Stimulated activated CD8-positive, alpha-beta memory T cell treated with anti-CD3 and anti-CD28 coated beads, Interleukin-15, amount 100 ng/mL, for 4 hours (primary cell): ENCODE measurements at places on chromosomes 5 and 9.

GRCh38 chr5:133992429-133993155, 12.2 kb downstream of the VDAC1 start:
- no peak for DNase-seq

- DNase-seq, result no peak
Measured at GRCh38 chr5:27308153-27308552, 269.8 kb upstream of the CDH9 start.

GRCh38 chr9:69272212-69272611, 52.8 kb upstream of the ENTREP1 start:
- no peak for DNase-seq

DNA sequence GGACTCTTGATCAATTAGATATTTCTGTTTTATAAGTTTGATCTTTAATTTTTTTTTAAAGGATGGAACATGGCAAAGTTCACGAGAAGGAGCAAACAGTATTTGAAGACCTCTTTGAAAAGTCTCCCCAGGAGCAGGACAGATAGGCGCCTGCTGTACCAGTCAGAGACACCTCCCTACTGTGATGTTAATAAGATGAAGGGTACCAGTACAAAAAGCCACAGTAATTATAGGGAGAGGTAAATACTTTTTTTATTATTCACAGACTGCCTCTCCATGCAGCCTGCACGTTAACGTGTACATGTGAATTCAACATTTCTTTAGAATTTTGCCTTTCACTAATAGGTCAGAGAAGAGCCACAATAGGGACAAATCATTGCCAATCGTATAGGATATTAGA, 146.5 kb upstream of the CDH6 start:
- DNase-seq, result no peak

GRCh38 chr9:33186457-33187168, 19.5 kb upstream of the B4GALT1 start:
- no peak for DNase-seq

GRCh38 chr5:147918101-147918685, 11.9 kb upstream of the C5orf46 start:
- DNase-seq, result no peak

DNA sequence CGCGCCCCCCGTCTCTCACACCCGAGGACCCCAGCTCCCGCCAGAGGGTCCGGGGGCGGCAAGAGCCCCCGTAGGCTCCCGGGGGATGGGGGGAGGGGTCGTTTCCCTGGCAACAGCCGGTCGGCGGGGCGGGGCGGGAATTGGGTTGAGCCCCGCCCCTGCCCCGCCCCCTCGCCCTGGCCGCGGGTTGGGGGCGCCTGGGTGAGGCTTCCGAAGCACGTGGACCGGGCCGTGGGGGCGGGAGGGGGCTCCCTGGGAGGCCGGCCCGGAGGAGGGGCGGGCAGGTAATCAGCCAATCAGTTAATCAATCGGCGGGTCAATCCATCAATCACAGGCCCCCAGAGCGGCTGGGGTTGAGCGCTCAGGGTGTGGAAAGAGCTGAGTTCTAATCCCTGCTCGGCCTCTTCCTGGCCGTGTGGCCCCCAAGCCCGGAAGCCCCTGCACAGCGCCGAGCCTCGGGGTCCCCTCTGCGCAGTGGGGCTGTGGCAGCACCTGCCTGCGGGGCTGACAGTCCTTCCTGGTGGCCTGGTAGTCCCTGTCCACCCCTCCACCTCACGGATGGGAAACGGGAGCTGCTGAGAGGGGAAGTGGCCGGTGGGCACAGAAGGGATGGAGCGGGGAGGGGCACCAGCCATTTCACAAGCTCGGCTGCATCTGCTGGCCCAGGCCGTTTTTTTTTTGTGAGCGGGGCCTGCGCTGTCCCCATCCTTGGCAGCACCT, 174.2 kb upstream of the IER5L start:
- no peak for DNase-seq

DNA sequence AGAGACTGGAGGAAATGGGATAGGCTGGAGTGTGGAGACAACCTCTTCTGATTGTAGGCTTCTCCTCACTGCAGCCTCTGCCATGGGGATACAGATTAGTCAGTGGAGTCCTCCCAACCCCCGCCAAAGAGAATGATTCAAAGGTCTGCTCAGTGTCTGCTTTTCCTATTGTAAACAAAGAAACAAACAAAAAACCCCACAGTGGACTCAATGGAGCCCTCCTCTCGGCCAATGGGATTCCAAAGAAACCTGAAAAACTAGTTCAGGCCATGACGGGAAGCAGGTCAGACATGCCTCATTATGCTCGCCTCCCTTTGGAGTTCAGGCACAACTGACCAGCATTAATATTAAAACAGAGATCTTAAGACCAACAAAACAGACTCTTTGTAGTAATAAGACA, 85.8 kb downstream of the SEC61B start:
- no peak for DNase-seq

- no peak for DNase-seq
Measured at GRCh38 chr5:178231539-178232123, 971 bp downstream of the PHYKPL start.

DNA sequence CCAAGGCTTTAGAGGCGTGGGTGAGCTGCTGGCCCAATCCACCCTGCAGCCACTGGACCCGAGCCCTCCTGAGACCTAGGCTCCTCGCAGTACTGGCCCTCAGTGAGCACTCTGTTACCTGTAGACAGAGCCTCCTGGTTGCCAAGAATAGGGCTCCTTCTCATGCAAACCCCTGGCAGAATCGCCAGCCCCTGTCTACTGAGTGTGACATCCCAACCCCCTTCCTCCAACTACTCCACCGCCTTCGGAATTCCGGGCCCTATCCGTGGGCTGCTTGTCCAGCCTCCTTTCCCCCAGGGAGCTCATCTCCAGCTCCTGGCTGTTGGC, 23.8 kb upstream of the COL5A1 start:
- DNase-seq, result no peak

DNA sequence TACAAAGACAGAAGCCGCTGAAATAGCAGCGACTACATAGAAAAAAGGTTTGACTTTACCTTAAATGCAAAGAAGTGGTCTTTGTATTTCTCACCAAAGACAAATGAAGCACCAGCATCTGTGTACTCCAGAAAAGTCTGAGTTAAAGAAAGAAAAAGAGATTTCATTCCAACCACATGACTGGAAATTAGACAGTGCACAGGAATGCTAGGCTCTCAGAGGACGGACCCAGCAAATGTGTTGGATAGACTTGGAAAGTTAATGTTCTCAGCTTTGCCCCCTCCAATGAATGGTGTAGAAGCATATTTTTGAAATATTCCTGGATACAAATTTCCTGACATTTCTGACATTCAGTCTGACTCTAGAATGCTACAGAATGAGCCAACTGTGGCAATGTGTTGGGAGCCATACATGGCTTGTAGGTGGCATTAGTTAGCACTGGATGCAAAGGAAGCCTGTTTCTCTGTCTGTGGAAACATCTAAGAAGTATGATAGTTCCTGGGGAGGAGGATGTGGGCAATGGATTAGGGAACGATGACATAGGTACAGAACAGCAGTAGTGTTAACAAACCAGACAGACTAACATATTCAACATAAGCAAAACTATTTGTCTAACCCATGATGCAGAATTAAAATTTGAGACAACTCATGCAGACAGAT, 43.3 kb downstream of the SLC28A3 start:
- no peak for DNase-seq

- DNase-seq, result no peak
Measured at GRCh38 chr9:115673599-115673998, 480.0 kb upstream of the PAPPA start.

GRCh38 chr5:119290607-119291006, 65.2 kb upstream of the TNFAIP8 start:
- no peak for DNase-seq

DNA sequence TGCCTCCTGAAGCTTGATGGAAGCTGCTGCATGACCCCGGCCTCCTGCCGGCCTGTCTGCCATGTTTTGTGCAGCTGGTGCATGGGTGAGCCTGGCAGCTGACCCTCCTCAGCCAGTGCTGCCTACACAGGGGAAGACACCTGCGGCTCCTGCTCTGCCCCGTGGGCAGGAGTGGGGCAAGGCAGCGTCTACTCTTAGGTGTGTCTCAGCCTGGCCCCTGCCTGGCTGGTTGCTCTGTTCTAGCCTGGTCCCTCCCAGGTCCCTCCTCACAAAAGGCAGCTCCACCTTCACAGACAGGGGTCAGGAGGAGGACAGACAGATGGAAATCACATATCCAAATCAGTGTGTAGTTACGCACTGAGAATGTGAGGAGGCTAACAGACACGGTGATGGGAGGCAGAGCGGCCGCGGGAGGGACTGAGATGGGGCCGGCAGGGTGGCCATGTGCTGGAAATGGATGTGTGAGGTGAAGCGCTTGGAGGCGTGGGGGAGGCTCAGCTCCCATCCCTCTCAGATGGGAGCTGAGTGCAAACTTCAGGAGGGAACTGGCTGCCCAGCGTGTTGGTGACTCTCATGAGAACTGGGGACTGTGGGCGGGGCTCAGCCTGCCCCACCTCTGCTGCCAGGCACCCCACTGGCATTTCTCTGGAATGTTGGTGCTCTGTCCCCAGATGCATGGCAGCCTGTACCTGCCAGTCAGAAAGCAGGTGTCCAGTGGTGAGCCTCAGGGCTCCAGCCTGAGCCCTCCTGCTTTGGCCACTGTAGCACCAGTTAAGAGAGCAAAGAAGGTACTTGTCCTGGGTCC, 43.4 kb downstream of the PPARGC1B start:
- DNase-seq, result no peak

DNA sequence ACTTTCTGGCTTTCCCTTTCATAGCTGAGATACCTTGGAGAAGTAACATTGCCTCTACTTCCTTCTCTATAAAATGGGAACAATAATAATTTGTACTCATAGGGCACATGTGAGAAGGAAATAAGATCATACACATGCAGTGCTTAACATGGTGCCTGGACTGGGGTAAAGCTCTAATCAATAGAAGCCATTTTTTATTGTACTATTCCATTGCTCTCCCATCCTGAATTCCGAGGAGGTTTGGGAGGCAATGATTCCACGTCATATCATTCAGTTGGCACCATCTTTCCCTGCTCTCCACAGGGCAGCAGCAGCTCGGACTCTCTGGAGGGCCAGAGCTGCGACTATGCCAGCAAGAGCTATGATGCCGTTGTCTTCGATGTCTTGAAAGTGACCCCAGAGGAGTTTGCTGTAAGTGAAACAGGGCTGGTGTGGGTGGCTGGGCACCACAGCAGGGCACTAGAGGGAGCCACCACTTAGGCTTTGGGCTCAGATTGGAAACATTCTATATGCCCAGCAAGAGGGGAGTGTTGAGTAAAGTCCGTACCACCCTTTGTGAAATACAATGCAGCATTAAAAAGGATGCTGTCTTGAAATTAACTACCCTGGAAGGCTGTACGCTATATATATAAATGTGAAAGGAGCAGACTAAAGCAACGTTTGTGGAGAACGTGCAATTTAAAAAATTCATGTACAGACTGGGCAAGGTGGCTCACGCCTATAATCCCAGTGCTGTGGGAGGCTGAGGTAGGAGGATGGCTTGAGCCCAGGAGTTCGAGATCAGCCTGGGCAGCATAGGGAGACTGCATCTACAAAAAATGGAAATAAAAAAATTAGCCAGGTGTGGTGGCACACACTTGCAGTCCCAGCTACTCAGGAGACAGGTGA, 51.2 kb downstream of the RALGPS1 start:
- no peak for DNase-seq

DNA sequence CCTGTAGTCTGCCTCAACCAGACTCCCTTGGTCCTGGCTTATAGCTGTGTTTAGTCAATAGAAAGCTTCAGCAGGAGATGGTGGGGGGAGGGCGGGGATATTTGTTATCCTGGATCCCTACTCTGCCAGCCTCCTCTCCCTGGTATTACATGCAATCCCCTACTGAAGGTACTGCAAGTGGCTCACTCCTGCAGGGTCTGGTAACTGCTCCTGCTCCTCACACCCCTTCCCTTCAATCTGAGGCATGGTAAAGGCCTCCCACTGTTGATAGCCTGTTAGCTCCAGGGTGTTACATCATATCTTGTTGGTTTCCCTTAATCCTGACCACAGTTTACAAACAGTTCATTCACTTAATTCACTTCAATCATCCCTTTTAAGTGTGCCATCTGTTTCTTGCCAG, 137.5 kb downstream of the AP3B1 start:
- no peak for DNase-seq

DNA sequence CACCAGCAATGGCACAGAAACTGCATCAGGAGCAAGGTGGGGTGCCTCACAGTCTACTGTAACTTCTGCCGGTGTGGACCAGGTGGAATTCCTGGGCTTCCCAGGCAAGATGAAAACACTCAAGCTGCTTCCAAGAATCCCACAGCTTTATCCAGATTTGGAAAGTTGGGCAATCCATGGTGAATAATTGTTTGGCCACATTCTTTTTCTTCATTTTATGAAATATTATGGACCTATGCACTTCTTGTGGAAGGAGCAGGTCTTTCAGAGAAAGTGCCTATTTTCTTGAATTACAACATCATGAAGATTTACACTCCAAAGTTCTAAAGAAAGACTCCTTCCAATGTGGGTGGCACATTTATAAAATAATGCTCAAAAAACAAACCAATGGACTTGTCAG, 503.6 kb downstream of the SEMA5A start:
- no peak for DNase-seq

DNA sequence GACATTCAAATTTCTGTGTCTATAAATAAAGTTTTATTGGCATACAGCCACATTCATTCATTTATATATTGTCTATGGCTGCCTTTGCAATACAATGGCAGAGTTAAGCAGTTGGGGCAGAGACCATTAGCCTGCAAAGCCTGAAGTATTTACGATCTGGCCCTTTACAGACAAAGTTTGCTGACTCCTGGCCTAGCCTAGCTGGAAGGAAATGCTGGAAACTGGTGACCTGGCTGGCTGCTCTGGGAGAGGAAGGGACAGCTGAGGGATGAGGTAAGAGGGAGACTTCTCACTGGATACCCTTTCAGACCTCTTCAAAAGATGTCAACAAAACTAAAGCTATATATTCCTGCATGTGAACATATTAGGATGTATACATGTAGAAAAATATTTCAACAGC, 66.0 kb upstream of the PPARGC1B start:
- no peak for DNase-seq

DNA sequence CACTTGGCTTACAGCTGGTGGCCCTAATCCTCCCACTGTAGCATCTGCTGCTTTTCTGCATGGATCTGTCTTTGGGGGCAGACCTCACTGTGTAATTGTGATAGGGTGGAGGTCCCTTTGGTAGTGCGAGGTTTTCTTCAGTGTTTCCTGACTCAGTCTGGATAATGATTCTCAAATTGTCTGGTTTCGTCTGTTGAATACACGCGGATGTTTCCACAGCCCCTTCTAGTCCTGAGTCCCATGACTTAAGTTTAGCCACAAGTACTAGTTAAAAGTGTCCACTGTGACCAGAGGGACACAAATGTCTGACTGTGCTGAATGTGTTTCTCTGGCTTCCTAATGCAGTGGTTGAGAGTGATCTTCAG, 70.5 kb downstream of the LMNB1 start:
- DNase-seq, result no peak
